Left lung (tissue), 14 donors: ENCODE measurements at places on chromosomes 16 and 17. TPM values are rescaled to one million over a fixed set of nuclear protein-coding genes. Genes with fewer than 3 reads are reported as not detected.

GRCh38 chr16:23535901-23536300 is 21.2 kb downstream of the EARS2 start:
- DNase-seq = no peak

Gene CHD9NB
- polyA plus RNA-seq = 8.2 TPM

Gene MMP25
- polyA plus RNA-seq = 1.8 TPM

DNA sequence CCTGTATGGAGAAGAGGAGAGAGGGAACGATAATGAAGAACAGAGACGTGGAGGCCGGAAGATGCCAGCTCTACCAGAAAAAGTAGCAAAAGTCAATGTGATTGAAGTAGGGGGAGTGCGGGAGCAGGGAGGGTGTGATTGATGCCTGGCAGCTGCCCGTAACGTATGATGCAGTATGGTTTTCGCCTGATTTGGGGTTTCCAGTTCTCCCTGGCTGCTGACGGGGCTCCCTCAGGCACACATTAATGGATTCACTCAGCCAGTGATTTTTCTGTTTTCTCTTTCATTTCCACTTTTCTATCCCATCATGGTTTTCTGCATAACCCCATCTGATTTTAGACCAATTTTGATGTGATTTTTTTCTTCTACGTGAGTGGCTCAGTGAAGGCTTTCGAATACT is 62.1 kb downstream of the PRKCA start:
- no peak for DNase-seq

GRCh38 chr17:73987845-73988509 is 215.5 kb upstream of the RPL38 start:
- DNase-seq = no peak

Gene CA7
- not detected for polyA plus RNA-seq

DNA sequence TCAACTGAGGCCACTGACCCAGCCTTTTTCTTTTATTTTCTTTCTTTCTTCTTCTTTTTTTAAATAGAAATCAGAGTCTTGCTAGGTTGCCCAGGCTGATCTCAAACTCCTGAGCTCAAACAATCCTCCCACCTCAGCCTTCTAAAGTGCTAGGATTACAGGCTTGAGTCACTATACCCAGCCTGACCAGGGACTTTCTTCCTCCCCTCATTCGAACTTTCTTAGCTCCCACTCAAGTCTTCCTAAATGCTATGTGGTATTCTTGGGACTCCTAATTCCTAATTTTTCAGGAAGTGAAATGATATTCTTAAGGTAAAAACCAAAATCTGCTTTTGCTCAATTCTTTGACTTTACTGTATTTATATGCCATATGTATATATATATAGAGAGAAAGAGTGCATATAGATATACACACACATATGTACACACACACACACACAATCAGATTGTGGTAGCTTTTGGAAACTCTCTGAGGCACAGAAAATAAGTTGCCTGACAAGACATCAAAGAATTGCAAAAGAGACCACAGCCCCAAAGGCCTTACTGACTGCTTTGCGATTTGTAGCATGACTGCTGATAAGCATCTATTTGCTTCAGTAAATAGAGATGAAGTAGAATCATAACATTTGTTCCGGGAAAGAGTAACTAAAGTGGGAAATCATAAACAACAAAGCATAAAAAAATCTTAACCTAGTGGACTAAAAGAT is 9.5 kb upstream of the AMZ2 start:
- no peak for DNase-seq

DNA sequence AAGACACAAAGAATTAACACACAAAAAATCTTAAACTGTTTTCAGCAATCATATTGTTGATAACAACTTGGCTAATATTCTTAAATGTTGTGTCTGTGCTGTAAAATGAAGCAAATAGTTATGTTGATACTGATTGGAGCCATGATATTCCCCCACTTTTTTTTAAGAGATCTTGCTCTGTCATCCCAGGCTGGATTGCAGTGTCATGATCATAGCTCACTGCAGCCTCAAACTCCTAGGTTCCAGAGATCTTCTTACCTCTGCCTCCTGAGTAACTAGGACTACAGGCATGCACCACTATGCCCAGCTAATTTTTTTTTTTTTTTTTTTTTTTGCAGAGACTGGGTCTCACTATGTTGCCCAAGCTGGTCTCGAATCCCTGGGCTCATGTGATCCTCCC is 26.0 kb downstream of the BBS2 start:
- DNase-seq = no peak

DNA sequence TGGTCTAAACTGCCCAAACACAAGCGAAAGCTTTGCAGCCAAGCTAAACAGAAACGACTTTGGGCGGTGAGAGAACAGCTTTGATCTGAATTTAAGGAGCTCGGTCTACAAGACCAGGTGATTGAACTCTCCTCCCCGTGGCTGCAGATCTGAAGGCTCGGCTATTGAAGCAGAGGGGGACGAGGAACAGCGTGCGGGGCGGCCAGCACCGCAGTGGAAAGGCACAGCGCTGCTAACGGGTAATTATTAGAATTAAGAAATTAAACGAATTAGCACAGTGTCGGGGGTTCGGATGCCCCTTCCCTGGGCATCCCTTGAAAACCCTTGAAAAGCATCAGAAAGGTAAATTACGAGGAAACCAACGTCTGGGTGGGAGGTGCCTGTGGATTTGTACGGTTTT is 431 bp downstream of the TEKT3 start:
- no peak for DNase-seq

Gene EXOC3L1
- polyA plus RNA-seq = 10.0 TPM

Gene RGS11
- 6.0 TPM for polyA plus RNA-seq

DNA sequence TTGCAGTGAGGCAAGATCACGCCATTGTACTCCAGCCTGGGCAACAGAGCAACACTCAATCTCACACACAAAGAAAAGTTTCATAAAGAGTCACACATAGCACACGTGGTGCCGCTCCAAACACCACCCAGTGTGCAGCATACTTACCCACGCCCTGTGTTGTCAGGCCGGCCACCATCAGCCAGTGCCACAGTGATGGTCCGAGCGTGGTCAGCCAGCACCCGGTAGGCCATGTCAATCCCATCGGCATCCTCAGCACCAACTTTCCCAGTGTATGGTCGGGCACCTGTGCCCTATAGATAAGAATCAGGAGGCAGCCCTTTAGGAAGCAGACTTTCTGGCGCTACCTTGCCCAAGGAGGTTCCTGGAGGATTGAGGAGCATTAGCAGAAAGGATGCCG is 17.7 kb upstream of the EXOSC6 start:
- DNase-seq = no peak
